NCI-H2029 treated with DMSO at 0.1 percent for 48 hours (cell line): ENCODE measurements at places on chromosomes 7 and 10.
A peak's percentile ranks its signal among the peaks of the same experiment; 100 is the strongest.

- DNase-seq = no peak
Measured at GRCh38 chr10:100554902-100555301, 19.2 kb downstream of the HIF1AN start.

GRCh38 chr7:2138146-2138765, 94.5 kb downstream of the MAD1L1 start:
- DNase-seq = no peak

GRCh38 chr7:36763132-36763816, 39.0 kb upstream of the AOAH start:
- DNase-seq = no peak

DNA sequence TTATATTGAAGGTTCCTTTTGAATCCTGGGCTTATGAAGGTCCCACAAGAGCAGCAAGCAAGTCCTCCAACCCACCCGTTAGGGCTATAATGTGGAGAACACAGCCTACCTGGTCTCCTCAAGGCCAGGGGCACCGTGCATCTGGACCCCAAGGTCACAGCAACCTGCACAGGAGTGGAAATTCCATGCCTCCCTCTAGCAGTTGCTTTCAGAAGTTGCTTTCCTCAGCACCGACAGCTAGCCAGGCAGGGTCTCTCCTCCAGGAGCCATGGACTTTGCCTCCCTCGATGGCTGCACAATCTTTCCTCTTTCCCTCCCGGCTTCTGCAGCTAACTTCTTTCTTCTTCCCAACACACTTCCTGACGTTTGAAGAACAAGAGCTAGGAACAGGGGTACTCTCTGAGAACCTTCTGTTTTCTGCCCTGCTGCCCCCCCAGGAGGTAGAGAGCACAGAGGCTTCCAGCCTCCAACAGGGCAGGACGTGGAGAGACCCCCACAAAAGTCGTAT, 149.8 kb downstream of the PTPN20 start:
- no peak for DNase-seq

GRCh38 chr10:370449-370825, 235.2 kb downstream of the ZMYND11 start:
- no peak for DNase-seq

- no peak for DNase-seq
Measured at GRCh38 chr10:77180794-77181193, 456.8 kb downstream of the KCNMA1 start.

- no peak for DNase-seq
Measured at GRCh38 chr10:61702584-61702983, 39.9 kb downstream of the CABCOCO1 start.

GRCh38 chr10:55404094-55404493, 603.1 kb upstream of the PCDH15 start:
- no peak for DNase-seq

DNA sequence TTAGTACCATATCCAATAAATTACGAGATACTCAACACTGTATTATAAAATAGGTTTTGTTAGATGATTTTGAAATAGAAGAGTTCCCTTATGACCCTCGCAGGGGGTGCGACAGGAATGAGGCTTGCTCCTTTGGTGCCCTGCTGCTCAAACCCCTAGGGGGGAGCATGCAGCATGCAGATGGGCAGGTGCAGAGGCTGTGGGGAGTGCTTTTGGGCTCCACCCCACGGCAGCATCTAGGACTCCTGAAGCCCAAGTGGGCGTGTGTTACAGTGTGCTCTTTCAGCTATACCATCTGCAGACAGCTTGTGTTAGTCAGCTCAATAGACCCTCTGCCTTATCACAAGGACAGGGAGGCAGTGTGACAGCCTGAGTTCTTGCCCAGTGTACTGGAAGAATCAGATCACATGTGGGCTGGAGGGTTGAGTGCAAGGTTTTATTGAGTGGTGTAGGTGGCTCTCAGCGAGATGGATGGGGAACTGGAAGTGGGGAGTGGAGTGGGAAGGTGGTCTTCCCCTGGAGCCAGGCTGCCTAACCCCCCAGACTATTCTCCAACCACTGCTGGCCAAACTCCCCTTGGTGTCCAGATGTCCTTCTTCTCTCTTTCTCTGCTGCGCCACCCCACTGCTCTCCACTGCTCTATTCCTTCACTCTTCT, 3.1 kb upstream of the MRC1 start:
- no peak for DNase-seq

GRCh38 chr10:87059401-87059800, 35.2 kb downstream of the GLUD1 start:
- DNase-seq = no peak

DNA sequence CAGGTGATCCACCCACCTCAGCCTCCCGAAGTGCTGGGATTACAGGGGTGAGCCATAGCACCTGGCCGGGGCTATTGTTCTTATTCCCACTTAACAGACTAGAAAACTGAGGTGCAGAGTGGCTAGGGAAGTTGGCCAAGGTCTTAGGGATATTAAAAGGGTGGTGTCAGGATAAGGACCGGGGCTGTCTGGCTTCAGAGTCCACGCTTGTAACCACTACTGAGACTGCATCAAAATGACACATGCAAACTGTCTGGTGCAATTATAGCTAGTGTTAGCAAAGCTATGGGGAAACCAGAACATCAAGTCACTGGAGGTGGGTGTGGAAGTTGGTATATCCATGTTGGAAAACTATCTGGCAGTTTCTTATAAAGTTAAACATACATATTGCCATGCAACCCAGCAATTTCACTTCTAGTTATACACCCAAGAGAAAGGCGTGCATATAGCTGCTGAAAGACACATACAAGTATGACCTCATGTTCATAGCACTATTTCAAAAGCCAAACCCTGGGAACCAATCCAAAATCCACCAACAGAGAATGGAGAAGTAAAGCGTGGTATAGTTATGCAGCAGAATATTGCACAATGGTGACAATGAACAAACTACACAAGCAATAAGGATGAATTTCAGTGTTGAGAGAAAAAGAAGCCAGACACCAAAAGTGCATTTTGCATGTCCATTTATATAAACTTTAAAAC, 33.9 kb upstream of the EEPD1 start:
- DNase-seq = peak; percentile 30

DNA sequence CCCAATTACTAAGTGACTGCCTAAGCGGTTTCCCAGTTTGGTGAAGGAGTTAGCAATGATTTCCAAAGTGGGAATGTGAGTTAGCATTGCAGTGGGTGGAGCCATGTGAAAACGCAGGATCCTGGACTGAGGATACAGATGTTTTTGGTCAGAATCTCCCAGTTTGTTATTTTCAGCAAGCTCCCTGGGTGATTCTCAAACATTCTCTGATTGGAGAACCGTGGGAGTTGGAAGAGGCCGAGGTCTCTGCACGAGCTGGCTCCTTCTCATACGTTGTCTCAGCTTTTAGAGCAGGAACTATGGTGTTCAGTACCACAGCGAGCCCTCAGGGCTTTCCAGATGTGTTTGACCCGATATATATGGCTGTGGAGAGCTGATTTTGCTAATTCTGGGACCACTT, 396.5 kb upstream of the NPVF start:
- DNase-seq = no peak

GRCh38 chr7:1458683-1459511, at the start of gene MICALL2:
MICALL2 (minus strand) TSS chr7:1459470; CDS start chr7:1459326, 144 bp downstream.
- no peak for DNase-seq

DNA sequence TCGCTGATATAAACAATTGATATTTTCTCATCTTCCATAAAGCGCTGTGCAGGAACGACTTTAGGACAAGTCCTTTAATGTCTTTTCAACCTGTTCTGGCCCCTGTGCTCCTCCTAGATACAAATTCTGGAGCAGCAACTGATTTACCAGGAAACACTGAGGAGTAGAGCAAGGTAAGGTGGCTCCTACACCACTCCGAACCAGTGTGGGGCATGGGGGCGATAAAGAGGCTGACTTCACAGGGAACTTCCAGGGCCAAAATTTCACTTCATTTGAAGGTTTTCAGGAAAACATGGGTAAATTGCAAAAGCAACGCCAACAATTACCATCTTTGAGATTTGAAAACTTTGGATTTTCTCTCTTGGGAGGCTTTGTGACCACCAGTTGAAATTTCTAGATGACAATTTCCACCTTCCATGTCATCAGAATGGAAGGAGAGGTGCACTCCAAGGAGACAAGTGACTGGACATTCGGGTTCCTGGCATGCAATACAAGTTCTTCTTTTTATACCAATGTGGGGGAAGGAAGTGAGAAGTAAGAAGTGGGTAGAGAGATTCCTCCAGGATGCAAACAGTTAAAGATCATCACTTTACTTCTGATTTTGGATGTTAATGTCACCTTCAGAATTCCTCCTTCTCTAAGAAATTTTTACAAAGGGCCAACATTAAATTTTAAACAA, 118.5 kb downstream of the FAM107B start:
- DNase-seq = no peak

DNA sequence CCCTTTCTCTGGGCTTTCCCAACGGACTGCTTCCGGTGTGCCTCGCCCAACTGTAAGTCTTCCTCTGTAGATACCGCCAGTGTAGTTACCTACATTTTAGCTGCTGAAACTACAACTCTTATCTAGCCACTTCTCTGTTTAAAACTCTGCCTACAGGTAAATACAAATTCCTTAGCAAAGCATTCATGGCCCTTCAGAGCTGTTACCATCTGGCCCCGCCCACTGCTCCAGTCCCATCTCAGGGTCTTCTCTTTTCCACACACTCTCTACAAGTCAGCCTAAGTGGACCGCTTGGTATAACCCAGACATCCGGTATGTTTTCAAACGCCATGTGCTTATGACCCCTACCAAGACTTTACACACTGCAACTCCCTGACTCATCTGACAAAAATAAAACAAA, 41.0 kb upstream of the LAMB4 start:
- DNase-seq = no peak

DNA sequence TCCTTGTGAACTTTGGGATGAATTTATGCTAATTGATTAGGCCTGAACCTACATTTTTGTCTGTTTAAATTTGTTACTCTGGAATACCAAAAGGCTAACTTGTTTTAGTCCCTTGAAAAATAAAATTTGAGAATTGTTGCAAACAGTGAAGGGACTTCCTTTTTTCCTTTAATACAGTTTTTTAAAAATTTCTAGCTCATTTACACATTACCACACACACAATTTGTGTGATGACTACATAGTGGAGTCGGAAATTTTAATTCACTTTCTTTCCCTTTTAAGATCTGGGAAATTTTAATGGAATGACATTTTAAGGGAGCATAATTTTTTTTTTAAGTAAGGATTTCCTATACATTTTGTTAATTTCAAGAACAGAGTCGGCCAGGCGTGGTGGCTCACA, 8.6 kb upstream of the TMEM236 start:
- no peak for DNase-seq

- no peak for DNase-seq
Measured at GRCh38 chr7:38122501-38122900, 55.5 kb upstream of the STARD3NL start.

DNA sequence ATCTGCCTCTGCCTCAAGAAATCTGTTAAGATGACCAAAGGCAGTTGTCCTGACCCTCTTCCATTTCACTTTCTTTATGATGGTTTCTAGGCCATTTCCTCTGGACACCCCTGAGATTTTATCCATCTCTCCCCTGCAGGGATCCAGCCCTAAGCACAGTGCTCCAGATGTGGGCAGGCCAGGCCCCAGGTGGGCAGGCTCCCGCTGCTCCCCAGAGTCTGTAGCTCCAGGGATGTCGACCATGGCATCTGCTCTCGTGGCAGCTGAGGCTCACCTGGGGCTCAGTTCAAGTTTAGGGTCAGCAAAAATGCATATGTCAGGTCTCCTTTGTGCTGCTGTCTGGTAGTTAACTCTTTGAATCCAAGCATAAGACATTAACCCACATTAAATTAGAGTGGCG, 11.8 kb downstream of the CEP41 start:
- DNase-seq = no peak

GRCh38 chr10:100766693-100767421, 21.5 kb downstream of the PAX2 start:
- DNase-seq = no peak

- DNase-seq = no peak
Measured at GRCh38 chr7:153030976-153031375, 271.4 kb downstream of the ACTR3B start.

DNA sequence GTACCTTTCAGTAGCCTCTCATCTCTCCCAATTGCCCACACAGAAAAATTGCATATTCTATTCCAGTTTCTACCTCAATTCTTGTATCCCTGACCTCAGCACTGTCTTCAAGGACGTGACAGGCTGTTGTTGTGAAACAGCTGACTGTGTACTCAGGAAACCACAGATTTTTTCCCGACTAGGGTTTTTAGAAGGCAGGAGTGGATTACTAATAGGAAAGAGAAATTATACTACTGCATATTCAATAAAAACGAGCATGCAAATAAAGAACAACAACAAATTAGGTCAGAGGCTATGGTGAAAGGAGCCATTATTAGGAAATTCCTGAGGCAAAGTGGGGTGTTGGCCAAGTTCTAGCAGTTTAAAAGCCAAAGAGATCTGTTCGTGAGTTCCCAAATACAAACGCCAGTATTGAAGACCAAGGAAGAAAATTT, 93.4 kb downstream of the DOCK4 start:
- no peak for DNase-seq

DNA sequence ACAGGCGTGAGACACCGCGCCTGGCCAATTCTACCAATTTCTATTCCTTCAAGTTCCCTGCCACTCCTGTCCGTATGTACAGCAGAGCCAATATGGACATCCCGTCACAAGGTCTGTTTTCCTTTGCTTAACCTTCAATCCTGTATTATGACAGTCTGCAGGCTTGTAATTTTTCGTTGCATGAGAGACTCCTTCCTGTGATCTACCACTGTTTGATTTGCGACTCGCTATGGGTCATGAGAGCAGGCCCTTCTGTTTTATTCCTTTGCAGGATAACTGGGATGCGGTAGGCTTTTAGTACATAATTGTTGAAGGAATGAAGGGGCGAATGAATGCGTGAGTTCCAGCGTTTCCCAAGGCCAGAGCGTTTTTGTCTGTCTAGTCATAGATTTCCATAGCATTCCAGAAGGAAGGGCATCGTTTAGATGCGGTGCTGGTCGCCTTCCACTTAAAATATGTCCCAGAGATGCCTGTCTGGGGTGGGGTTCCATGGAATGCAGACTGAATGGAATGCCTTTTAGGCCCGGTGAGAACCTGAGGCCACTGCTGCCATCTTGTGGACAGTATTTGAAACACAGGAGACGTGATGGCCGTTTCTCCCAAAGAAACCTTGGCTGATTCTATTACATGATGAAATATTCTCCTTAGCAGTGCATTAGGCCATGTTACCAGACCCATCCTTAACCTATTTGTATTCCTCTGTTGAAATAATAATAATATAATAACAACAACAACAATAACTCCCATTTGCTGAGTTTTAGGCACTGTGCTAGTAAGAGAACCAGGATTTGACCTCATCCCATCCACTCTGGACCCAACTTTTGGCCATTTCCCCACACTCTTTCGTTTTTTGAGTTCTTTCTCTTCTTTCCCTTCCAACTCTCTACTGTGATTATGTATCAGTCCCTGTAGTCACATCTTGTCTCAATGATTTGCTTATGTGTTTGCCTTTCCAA, 193.2 kb downstream of the MYOF start:
- DNase-seq = peak; percentile 0

DNA sequence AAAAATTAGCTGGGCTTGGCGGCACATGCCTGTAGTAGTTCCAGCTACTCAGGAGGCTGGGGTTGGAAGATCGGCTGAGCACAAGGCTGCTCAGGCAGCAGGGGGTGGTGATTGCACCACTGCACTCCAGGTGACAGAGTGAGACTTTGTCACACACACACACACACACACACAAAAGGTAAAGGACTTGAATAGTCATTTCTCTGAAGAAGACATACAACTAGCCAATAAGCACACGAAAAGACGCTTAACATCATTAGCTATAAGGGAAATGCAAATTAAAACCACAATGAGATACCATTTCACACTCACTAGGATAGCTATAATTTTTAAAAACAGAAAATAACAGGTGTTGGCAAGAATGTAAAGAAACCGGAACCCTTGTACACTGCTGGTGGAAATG, 48.6 kb downstream of the HIP1 start:
- no peak for DNase-seq
